ENCODE measurements at places on chromosomes 7 and 10. TPM values are rescaled to one million over a fixed set of nuclear protein-coding genes. Genes with fewer than 3 reads are reported as not detected.

Gene TRIM50
- total RNA-seq = not detected

Gene EN2
- total RNA-seq = not detected

Gene RSPH10B
- 0.53 TPM for total RNA-seq

Gene STAMBPL1
- total RNA-seq = 54.0 TPM

Gene IL2RA
- total RNA-seq = 201 TPM

Gene VIPR2
- 0.80 TPM for total RNA-seq

Gene DRGX
- total RNA-seq = not detected

Gene PTPN20
- 1.6 TPM for total RNA-seq

Gene HMX3
- total RNA-seq = not detected

Gene MMD2
- not detected for total RNA-seq

Gene DGKB
- total RNA-seq = not detected

Gene ZCWPW1
- total RNA-seq = 6.5 TPM

Gene ADAMTS14
- total RNA-seq = not detected

Gene FANK1
- total RNA-seq = 0.69 TPM

Gene STOX1
- 0.31 TPM for total RNA-seq

Gene SORBS1
- total RNA-seq = 0.71 TPM

Gene SHH
- not detected for total RNA-seq

Gene OR9A2
- not detected for total RNA-seq

Gene SEMA4G
- total RNA-seq = 0.54 TPM

Gene CCL24
- not detected for total RNA-seq

Gene PRDX3
- 99.3 TPM for total RNA-seq

Gene STK32C
- 12.5 TPM for total RNA-seq

Gene OR2A12
- not detected for total RNA-seq

Gene HOXA2
- total RNA-seq = not detected

All from activated naive CD8-positive, alpha-beta T cell treated with anti-CD3 and anti-CD28 coated beads, Interleukin-2, amount 10 ng/mL, durations not matched to agents 7 days and 5 days (primary cell).